ENCODE measurements at places on chromosomes 4 and X. TPM values are rescaled to one million over a fixed set of nuclear protein-coding genes. Genes with fewer than 3 reads are reported as not detected.

The PCDH19 gene
- 2.2 TPM for polyA plus RNA-seq

The ZNF674 gene
- polyA plus RNA-seq: 8.9 TPM

The ODAPH gene
- polyA plus RNA-seq: not detected

The NOA1 gene
- polyA plus RNA-seq: 21.7 TPM

The TCEAL5 gene
- 14.6 TPM for polyA plus RNA-seq

The CPZ gene
- 18.9 TPM for polyA plus RNA-seq

The EFHC2 gene
- polyA plus RNA-seq: 9.0 TPM

The PRRG1 gene
- polyA plus RNA-seq: 21.8 TPM

The TCP11X2 gene
- 2.4 TPM for polyA plus RNA-seq

The TMEM33 gene
- polyA plus RNA-seq: 52.7 TPM

The KCND1 gene
- 3.1 TPM for polyA plus RNA-seq

The HSFX1 gene
- polyA plus RNA-seq: 2.1 TPM

The CSAG3 gene
- not detected for polyA plus RNA-seq
